Spleen (tissue), 13 donors: ENCODE measurements at places on chromosomes 16 and 17. TPM values are rescaled to one million over a fixed set of nuclear protein-coding genes. Genes with fewer than 3 reads are reported as not detected.

DNA sequence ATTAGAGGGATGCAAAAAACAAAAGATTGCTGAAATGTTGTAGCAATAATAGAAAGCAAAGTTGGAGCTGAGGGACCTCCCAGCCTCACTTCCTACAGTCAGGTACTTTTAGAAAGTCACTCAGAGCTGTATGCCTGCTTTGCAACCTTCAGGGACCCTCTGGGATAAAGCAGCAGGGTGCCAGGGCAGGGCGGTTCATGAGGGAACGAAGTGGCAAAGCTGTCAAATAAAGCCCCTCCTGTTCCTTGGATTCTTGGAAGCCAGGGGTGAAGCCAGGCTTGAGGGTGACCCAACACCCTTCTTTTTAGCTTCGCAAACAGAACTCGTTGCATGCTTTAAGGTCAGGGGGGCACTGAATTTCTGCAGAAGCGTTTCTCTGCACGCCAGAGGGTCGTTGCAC lies 767 bp downstream of the ATP2C2 start:
- H3K4me3 ChIP-seq, result no peak overlapping the region
- no peak overlapping the region for H3K27ac ChIP-seq
- peaks cover 38% of the 10 kb centered on the region for H3K4me1 ChIP-seq
- H3K27me3 ChIP-seq, result peaks cover 66% of the 10 kb centered on the region

DNA sequence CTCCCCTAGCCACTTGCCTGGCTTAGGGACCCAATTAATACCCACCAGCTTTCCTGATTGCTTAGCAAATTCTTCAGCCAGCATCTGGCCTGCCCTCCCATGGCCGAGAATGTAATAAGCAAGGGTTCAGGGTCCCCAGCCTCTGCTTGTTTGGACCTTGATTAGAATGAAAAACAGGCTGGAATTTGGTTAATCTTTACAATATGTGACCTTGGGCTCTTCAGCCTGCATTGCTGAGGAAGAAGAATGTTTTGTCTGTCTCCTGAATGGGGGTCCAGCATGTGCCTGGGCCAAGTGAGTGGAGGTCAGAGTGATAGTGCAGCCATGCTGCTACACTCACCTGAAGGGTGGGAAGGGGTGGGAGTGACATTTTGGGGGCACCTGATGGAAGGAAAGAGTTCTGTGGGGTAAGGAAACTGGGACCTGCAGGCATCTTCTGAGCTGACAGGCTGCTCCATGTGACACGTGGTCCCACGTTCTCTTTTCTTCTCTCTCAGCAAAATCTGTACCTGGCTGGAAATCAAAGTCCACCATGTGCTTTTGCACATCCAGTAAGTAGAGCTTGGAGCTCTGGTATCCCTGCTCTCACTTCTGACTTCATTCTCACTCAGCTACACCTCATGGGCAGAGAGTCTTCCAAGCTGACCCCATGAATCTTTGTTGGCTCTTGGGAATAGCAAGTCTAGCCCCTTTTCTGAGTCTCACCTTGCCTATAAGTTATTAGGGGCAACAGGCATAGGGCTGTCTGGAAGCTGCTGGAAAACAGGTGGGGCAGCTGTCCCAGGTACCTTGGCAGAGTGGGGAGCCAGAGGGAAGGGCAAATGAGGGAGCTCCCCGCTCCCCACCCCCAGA lies 5.3 kb downstream of the TMEM106A start:
- no peaks in the 10 kb centered on the region for H3K27me3 ChIP-seq
- DNase-seq, result peak; percentile 21
- no peak overlapping the region for H3K4me3 ChIP-seq
- no peak overlapping the region for H3K27ac ChIP-seq

DNA sequence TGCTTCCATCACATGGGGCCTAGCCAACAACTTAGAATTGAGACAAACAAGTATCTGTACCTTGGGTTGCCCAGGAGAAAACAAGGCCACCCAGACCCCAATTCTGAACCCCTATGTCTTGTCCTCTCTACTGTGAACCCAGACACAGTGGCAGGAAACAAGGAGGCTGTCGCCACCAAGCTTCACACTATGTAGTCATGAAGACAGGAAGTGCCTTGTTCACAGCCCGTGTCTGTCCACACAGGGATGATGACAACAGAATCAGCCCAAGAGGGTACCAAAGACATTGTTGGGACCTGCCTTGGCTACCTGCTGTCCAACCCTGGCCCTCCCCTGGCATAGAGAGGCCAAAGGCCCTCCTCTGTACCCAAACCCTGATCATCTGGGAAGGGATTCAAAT lies 84.8 kb downstream of the CDYL2 start:
- no peaks in the 10 kb centered on the region for H3K27me3 ChIP-seq
- H3K4me1 ChIP-seq, result peaks cover 15% of the 10 kb centered on the region
- no peak overlapping the region for H3K4me3 ChIP-seq
- no peak overlapping the region for H3K27ac ChIP-seq

DNA sequence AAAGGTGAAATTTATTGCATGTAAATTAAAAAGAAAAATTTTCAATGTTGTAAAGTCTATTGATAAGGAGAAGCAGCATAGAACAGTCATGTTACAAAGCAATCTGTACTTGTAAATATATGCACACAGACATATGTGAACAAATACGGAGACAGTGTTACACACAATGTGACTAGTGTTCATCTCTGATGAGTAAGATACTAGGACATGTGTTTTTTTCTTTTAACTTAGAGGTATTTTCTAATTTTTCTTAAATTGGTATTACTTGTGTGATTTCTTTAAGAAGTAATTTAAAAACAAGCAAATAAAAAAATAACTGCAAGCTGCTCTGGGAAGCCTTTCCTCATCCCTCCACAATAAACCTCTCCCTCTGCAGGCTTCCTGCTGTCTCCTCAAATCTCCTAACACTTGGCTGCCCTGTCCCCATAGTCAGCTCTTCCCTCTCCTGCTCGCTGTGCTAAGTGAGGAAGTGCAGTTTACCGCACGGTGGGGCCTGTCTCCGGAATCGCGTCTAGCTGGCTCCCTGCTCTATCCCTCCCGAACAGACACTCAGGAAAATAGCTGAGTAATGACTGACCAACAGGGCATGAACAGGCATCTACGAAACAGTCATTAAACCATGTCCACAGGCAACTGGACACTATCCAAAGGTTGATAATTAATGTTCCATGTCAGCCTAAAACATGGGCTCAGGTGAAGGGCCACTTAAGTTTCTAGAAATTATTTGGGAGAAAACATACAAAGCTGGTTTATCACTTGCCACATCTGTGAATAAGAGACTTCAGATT lies 35.9 kb downstream of the CMTM4 start:
- H3K27me3 ChIP-seq, result no peaks in the 10 kb centered on the region
- DNase-seq, result peak; percentile 76
- no peaks in the 10 kb centered on the region for H3K36me3 ChIP-seq

GRCh38 chr17:77128896-77129567 lies 11.7 kb upstream of the SEC14L1 start:
- no peak overlapping the region for H3K4me3 ChIP-seq
- no peaks in the 10 kb centered on the region for H3K27me3 ChIP-seq
- no peaks in the 10 kb centered on the region for H3K36me3 ChIP-seq
- DNase-seq, result no peak
- no peak overlapping the region for H3K27ac ChIP-seq
- peaks cover 71% of the 10 kb centered on the region for H3K4me1 ChIP-seq

GRCh38 chr16:85729452-85730185 lies 21.3 kb downstream of the C16orf74 start:
- no peaks in the 10 kb centered on the region for H3K4me1 ChIP-seq
- H3K27me3 ChIP-seq, result no peaks in the 10 kb centered on the region
- no peak for DNase-seq
- no peak overlapping the region for H3K27ac ChIP-seq
- H3K36me3 ChIP-seq, result no peaks in the 10 kb centered on the region

- H3K27me3 ChIP-seq, result no peaks in the 10 kb centered on the region
- H3K4me1 ChIP-seq, result peaks cover 35% of the 10 kb centered on the region
- no peak for DNase-seq
- no peaks in the 10 kb centered on the region for H3K36me3 ChIP-seq
- H3K4me3 ChIP-seq, result peak overlapping the region; percentile 81
- H3K27ac ChIP-seq, result peak overlapping the region; percentile 92
These were observed 1.4 kb downstream of the WWP2 start for GRCh38 chr16:69763599-69763942.

DNA sequence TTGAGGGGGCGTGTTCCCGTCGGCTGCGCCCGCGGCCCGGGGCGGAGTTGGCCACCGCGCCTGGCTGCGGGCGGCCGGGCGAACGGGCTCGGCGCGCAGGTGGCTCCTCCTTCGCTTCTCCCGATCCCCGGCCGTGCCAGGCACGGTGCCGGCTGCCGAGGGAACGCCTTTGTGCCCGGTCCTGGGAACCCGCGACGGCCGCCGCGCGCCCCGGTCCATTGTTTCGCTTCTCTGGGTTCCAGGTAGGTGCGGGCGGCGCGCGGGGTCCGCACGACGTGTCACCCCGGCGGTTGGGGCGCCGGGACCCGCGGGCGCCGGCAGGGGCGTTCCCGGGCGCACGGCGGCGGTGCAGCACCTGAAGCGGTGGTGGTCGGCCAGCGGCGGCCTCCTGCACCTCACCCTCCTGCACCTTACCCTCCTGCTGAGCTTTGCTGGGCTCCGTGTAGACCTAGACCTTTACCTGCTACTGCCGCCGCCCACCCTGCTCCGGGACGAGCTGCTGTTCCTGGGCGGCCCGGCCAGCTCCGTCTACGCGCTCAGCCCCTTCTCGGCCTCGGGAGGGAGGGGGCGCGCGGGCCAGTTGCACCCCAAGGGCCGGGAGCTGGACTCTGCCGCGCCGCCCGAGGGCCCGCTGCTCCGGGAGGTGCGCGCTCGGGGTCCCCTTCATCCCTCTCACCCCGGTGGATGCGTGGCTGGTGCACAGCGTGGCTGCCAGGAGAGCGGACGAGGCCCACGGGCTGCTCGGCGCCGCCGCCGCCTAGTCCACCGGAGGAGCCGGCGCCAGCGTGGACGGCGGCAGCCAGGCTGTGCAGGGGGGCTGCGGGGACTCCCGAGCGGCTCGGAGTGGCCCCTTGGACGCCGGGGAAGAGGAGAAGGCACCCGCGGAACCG lies 99.9 kb downstream of the EFCAB13 start:
- H3K27me3 ChIP-seq, result peaks cover 7% of the 10 kb centered on the region
- DNase-seq, result peak; percentile 75
- peaks cover 7% of the 10 kb centered on the region for H3K36me3 ChIP-seq
- H3K4me3 ChIP-seq, result peak overlapping the region; percentile 48
- H3K4me1 ChIP-seq, result peaks cover 18% of the 10 kb centered on the region

DNA sequence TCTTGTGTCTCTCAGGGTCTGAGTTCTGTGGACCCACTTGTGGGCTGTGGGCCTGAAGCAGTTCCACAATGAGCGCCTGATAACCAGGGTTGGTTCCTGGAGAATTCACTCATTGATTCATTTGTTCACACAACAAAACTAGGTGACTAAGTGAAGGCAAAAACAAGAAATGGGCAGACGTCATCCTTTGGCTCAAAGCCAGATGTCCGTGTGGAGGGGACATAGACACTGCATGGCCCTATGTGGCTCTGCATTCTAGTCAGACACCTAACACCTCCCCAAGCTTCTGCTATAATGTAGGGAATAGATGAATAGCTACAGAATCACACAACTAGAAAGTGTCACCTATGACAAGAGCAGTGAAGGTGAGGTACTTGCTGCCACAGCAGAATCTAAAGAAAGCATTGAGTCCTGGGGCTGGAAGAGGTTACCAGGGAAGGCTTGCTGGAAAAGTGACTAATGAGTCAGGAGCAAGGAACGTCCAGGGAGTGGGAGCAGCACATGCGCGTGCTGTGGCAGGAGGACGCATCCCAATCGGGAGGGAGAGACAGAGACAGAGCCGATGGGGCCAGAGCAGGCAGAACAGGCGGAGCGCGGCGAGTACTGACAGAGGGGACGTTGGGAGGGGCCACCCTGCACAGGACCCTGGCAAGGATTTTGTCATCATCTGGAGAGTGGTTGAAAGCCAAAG lies 58.9 kb downstream of the CES1 start:
- H3K4me1 ChIP-seq, result no peaks in the 10 kb centered on the region
- H3K27me3 ChIP-seq, result no peaks in the 10 kb centered on the region
- DNase-seq, result no peak
- H3K36me3 ChIP-seq, result no peaks in the 10 kb centered on the region
- no peak overlapping the region for H3K27ac ChIP-seq

- peaks cover 43% of the 10 kb centered on the region for H3K36me3 ChIP-seq
- H3K27me3 ChIP-seq, result no peaks in the 10 kb centered on the region
- no peak for DNase-seq
- H3K27ac ChIP-seq, result peak overlapping the region; percentile 25
- H3K4me3 ChIP-seq, result no peak overlapping the region
These were observed 53.9 kb downstream of the BANP start for GRCh38 chr16:88005181-88005581.

- no peaks in the 10 kb centered on the region for H3K4me1 ChIP-seq
- no peaks in the 10 kb centered on the region for H3K36me3 ChIP-seq
- H3K4me3 ChIP-seq, result no peak overlapping the region
- DNase-seq, result no peak
- no peaks in the 10 kb centered on the region for H3K27me3 ChIP-seq
These were observed 219.7 kb upstream of the CDH5 start for GRCh38 chr16:66146798-66147197.

GRCh38 chr17:68565661-68566441 lies 35.3 kb downstream of the FAM20A start:
- no peak overlapping the region for H3K27ac ChIP-seq
- H3K4me3 ChIP-seq, result no peak overlapping the region
- DNase-seq, result no peak

GRCh38 chr17:47117386-47117785 lies 71.7 kb downstream of the CDC27 start:
- DNase-seq, result no peak
- H3K4me1 ChIP-seq, result no peaks in the 10 kb centered on the region
- peaks cover 56% of the 10 kb centered on the region for H3K36me3 ChIP-seq
- no peaks in the 10 kb centered on the region for H3K27me3 ChIP-seq

DNA sequence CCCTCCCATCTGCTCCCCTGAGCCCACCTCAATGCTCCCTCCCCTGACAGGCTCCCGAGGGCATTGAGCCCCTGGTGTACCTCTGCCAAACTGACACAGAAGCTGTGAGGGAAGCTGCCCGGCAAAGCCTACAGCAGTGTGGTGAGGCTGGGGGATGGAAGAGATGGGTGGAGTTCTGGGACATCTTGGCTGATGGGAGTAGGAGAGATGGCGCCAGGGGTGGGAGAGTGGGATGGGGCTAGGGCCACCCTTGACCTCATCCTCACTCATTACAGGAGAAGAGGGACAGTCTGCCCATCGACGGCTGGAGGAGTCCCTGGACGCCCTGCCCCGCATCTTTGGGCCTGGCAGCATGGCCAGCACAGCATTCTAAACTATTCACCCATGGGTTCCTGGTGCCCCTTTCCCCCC lies 16.2 kb upstream of the CTCF start:
- peaks cover 49% of the 10 kb centered on the region for H3K36me3 ChIP-seq
- DNase-seq, result peak; percentile 74

The CRHR1 gene
- total RNA-seq, result not detected

The CASKIN2 gene
- 116 TPM for total RNA-seq

The PLEKHG4 gene
- 27.9 TPM for total RNA-seq

The DNAH2 gene
- total RNA-seq, result 0.32 TPM

The HBZ gene
- not detected for total RNA-seq

The NOXO1 gene
- 1.4 TPM for total RNA-seq

The RASD1 gene
- total RNA-seq, result 19.5 TPM
